ENCODE measurements at places on chromosomes 11 and 22.

DNA sequence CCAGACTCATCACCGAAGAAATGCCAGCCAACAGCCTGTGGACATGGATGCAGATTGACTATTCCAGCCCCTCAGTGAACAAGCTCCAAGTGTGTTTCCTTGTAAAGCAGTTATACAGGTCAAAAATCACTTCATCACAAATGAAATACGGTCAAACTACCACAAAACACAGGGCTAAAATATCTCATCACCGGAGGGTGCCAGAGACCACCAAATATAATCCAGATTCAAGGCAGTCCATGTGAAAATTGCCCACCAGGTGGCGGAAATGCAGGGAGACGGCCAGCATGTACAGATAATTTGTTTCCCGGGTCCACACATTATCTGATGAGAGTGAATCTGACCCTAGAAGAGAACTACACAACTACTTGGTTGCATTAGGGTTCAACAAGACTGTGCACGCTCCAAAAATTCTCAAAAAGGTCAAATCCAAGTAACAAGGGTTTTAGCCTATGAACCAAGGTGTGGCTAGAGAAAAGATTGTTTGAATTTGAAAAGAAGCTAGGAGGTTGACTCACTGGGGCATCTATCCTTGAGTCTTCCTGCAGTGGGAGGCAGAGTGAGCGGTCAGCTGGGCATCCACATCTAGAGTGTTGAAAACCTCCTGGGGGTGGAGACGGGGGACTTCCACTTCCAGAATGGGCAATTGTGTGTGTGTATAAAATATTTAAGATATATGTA is 71.7 kb downstream of the IGLL5 start:
- DNase-seq = peak; percentile 26

DNA sequence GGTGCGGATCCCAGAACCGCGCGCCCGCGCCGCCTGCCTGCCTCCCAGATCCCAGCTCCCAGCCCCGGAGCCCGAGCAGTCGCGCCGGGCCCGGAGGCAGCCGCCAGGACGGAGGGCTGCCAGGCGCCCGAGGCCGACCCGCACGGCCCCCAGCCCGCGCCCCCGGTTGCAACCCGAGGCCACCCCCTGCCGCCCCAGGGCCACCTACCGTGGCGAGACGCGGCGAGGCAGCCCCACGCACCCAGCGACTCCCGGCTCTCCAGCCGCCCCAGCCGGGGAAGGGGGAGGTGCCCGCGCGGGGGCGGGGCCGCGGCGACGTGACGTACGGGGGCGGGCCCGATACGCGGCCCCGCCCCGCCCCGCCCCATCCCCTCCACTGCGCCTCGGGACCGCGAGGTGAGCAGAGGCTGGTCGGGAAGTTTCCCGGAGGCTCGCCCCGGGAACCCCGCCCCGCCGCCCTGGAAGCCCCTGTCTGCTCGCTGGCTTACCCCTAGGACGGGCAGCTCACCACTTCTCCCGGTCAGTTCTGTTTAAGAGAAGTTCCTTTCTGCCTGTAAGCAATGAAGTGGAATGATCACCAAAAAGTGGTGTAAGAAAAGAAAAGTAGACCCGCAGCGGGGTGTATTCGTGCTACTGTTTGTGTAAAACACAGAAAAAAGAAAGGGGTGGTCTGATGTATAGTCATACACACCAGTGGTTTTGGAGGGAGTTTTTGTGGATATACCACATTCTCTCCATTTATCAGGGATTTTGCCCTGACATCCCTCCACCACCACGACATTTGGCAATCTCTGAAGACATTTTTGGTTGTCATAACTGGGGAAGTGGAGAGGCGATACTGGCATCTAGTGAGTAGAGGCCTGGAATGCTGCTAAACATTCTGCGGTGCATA is at the start of gene TPST2:
Gene TPST2, minus strand, starts transcription at position 288 of the 892 bp plus-strand sequence. CDS start 48,502 bp downstream, outside the sequence.
- DNase-seq = no peak

GRCh38 chr11:131186629-131187101 is 183.8 kb upstream of the NTM start:
- DNase-seq = no peak

DNA sequence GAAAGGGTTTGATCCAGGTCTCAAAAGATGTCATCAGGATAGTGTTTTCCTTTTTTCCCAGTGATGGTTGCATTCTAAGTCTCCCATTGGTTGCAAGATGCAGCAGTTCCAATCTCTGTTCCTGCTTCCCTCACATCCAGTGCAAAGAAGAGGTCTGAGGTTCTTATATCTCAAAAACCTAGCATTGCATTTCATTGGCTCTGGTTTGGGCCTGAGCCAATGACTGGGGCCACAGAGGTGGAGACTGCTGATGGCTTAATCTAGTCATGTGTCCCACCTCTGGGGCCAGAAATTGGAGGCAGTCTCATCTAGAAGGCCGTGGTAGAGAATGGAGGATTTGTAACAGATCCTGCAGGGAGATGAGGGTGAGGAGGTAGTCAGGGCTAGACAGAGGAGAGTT is 13.2 kb upstream of the MICAL2 start:
- DNase-seq = no peak

GRCh38 chr22:49519117-49519737 is 308.4 kb downstream of the BRD1 start:
- DNase-seq = no peak

- DNase-seq = no peak
These were observed 75.2 kb downstream of the LDLRAD3 start for GRCh38 chr11:36019005-36019596.

GRCh38 chr22:20427104-20427944 is 10.3 kb downstream of the SCARF2 start:
- no peak for DNase-seq

Measured in epithelial cell of proximal tubule (primary cell).